Gastrocnemius medialis (tissue), 4 donors: ENCODE measurements at places on chromosomes 1 and 21.

DNA sequence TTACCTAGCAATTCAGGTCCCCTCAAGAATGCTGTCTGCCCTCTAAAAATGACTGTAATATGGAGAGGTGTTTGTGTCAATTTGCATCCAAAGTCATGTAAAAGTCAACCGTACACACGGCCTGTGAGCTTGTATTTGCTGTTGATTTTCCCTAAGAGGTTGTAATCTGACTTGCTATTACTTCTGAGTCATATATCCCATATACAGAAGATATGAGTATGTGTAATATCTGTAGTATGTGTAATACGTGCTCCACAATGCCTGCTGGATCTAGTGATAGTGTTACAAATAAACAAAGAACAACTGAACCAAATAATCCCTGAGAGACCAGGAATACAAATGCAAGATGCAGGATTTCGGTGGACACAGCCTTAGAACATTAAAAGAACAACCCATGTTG is 1.4 kb upstream of the KCNJ6 start:
- no peak for DNase-seq

- no peak for DNase-seq
Observed at GRCh38 chr1:76005765-76006164, 68.8 kb upstream of the ST6GALNAC3 start.

DNA sequence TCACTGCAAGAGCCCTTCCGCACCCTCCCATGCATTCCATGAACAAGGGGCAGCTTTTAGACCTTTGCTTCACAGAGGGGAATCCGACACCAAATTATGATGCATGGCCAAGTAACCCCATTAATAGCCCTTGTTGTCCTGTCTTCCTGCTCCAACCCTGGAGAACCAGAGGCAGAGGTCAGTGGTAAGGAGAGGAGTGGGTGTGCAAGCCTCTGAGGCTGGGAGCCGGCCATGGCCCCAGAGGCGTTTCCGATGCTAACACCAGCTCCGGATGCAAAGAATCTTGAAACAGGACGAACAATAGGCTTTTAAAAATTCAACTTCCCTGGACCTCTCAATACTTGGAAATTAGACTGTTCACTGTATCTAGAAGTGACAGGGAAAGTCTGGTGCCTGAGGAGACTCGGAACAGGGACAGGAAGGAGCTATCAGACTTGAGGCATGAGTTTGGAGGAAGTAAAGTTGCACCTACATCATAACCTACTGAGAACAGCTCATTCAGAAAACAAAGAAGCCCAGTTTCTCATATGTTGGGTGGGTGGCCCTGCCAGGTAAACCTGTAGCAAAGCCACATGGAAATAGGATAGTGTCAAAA is 101.2 kb upstream of the ERG start:
- no peak for DNase-seq

DNA sequence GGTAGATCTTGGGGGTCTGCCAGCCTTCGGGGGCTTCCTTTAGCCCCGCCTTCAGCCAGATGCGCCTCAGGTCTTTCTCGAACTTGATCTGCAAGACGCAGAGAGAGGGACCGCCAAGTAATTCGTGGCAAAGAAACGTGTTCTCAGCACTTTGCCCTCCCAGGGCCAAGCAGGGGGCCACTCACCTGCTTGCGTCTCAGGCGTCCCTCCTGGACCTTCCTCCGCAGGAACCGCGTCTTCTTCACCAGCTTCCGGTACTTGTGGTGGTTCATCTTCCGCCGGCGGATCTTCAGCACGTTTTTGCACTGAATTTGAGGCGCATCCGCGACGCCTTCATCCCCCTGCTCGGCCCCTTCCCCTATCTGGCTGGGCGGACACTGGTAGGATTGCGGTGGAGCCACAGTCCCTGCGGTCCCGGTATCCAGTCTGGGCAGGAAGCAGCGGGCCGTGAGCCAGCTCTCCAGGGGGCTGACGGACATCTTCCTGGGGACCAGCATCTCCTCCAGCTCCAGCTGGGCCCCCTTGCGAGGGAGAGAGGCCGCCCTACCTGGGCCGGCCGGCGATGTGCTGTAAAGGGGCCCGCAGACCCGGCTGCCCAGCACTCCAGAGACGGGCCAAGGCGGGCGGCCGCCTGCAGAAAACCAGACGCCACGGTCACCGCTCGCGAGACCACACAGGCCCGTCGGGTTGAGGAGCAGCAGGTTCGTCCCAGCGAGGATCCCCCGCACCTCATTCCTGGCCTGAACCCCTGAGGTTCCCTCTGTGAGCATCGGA is 1.0 kb downstream of the AURKAIP1 start:
- no peak for DNase-seq

GRCh38 chr1:204094856-204095634 is 22.1 kb downstream of the SOX13 start:
- no peak for DNase-seq
